Thoracic aorta (tissue), 2 donors: ENCODE measurements at places on chromosomes 16 and 17.

- no peak for DNase-seq
Measured at GRCh38 chr16:22900863-22901262, 86.9 kb downstream of the HS3ST2 start.

GRCh38 chr16:5073279-5073629 is 1.6 kb downstream of the ALG1 start:
- no peak for DNase-seq

- no peak for DNase-seq
Measured at GRCh38 chr16:88471115-88471514, 18.0 kb downstream of the ZFPM1 start.

- no peak for DNase-seq
Measured at GRCh38 chr17:45789874-45790273, 5.8 kb downstream of the CRHR1 start.

DNA sequence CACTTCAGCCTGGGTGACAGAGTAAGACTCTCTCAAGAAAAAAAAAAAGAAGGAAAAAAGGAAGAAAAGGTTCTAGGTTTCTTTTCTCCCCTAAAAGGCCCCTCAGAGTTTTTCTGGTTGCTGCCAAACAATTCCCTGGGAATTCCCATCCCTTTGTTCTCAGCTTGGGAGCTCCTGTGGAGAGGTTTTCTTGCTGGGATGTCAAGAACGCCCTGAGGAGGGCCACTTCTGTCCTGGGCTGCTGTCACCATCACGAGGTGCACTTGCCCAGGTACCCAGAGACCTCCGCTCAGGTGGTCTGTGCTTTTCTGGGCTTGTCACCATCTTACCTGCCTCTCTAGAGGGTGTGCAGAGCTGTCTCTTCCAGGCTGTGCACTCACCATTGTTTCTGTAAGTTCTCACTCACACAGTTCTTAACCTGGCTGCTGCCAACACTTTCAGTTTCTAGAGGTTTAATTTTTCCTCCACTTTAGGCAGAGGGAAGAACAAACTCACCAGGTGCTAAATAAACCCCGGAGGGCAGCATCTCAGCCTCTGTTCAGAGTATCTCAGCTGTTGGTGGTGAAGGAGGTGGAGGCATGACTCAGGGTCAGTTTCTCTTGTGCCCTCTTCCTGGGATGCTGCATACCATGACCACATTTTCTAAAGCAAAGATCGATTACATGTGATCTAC is 2.4 kb upstream of the COX6A2 start:
- no peak for DNase-seq

- no peak for DNase-seq
Measured at GRCh38 chr17:50766222-50767023, 895 bp downstream of the ANKRD40CL start.

DNA sequence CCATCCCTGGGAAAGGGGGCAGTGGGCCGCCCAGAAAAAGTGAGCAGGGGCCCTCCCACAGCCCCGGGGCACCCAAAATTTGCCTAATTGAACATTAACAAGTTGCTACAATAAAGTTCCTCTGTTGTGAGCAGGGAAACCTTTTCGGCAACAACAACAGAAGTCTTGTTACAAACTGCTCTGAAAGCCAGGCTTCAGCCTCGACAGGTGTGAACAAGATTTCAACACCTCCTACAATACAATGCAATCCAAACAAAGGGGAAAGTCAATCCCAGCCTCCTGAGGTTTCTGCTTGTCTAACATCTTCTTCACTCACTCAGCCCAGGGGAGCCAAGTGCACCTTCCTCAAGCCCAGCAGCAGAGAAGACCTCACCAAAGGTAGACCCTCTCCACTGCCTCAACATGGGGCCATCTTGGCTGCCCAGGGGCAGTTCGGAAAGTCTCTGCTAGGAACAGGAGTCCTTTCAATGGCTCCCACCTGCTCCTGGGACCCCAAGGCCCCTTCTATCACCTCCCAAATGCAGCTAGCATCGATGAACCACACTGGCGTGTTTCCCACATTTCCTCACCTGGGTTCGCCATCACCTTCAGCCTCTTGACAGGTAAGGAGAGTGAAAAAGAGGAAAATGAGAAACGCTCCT is 19.1 kb downstream of the ZFHX3 start:
- no peak for DNase-seq

GRCh38 chr17:66687570-66688284 is 147.2 kb upstream of the CACNG5 start:
- DNase-seq: no peak

- no peak for DNase-seq
Measured at GRCh38 chr17:63181856-63182255, 215.8 kb downstream of the TANC2 start.

DNA sequence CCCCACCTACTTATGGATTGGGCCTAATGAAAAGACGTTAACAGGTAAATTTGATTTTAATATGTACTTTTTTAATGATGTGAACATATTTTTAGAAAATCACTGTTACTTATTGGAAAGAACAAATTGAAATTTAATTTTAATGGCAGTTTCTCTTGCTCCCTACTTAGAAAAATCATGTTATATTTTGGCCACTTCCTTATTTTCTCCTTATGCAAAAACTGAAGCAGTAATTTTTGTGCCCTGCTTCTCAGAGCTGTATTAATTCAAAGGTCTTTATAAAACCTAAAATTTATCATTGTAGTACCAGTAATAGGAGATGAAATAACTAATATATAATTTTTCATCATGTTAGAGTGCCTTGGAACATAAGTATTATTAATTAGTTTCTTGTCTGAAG is 2.8 kb downstream of the ZPBP2 start:
- no peak for DNase-seq

GRCh38 chr16:56388209-56388608 is 37.1 kb downstream of the AMFR start:
- DNase-seq: no peak

DNA sequence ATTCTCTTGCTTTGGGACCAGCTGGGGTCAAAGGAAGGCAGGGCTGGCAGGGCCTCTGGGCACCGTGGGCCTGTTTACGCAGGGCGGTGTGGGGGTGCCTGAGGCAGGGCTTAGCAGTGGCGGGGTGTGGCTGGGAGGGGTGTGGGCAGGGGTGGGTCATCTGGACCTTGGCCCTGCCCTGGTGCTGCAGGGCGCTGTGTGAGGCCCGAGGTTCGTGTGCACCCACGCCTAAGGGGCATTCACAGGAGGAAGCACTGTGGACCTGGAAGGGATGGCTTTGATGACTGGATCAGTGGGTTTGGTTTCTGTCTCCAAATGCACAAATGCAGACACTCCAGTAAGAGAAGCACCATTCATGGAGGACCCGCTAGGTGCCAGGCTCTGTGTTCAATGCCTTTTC is 37.3 kb downstream of the BCO1 start:
- DNase-seq: no peak

GRCh38 chr16:84985079-84986065 is 26.0 kb downstream of the ZDHHC7 start:
- DNase-seq: no peak

DNA sequence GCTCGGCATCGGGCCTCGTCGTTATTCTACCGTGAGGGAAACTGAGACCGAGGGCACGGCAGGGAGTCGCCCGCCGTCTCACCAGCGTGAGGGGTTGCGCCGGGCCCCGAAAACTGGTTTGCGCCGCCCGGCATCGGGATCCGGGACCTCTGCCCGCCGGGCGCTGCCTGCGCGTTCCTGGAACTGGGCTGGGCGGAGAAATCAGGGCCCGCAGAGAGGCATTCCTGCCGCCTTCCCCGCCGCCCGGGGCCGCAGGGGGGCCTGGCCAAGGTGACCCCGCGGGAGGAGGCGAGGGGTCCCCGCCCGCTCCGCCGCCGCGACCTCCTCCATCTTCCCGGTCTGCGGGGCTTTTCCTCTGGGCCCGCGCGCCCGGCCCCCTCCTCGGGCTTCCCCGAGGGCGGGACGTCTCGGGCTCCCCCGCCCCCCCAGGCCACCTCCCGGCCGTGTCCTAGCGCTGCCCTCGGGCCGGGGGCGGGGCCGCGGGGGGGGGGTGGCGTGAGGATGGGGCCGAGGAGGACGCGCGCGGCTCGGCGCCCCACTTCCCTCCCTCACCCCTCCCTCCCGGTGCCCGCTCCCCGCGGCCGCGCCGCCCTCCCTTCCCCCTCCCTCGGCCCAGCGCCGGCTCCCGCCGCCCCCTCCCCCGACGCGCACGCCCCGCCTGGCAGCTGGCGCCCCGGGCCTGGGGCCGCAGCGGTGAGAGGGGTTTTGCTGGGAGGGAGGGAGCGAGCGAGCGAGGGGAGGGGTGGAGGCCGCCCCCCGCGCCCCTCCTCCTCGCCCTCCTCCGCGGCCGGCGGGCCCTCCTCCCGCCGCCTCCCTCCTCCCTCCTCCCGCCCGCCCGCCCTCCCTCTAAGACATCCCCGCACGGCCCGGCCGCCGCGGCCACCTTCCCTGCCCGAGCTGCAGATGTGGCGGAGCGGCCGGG is at the start of gene GLIS2:
TSS of gene GLIS2 (plus strand) at position 882 of the 922 bp plus-strand sequence. CDS start 16,214 bp downstream, outside the sequence.
- no peak for DNase-seq

- no peak for DNase-seq
Measured at GRCh38 chr17:40551879-40552768, 13.1 kb downstream of the CCR7 start.

DNA sequence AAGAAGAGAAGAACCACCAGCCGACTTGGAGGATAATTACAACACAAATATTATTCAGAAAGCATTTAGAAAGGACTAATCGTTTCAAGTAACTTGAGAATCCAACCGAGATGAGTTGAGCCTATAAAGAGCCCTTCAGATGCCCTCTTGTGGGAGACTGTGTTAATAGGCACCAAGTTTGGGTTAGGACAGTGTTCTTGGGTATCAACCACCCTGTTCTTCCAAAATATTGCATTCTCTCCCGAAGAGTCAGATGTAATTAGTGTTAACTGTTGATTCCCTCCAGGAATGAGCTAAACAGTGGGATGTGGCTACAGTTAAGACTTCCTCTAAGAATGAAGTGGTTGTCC is 87.8 kb upstream of the NOL11 start:
- DNase-seq: no peak

GRCh38 chr16:87860553-87861299 is 8.6 kb downstream of the SLC7A5 start:
- no peak for DNase-seq

DNA sequence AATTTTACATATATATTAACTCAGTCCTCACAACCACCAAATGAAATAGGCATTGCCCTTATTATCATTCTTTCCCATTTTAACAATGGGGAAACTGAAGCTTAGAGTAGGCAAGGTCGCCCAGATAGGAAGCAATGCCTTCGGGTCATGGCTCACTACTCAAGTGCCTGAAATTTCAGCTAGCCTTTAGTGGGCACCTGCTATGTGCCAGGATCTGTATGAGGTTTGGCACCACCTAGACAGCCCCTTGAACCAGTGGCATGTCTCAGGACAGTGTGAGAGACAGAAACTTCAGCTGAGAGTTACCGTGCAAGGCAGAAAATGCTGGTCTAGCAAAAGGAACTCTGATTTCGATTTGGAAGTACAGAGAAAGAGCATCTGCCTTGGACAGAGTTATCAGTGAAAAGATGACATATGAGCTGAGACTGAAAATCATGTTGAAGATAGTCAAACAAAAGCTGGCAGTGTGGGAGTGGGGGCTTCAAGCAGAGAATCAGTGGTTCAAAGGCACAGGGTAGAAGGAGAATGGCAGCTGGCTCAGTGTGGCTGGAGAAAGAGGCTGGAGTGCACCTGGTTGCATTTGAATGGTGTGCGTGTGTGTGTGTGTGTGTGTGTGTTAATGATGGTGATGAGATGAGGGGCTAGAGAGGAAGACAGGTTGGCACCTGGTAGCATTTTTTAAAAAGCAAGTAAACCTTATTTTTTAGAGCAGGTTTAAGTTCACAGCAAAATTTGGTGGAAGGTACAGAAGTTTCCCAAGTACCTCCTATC is 29.1 kb downstream of the CDH13 start:
- no peak for DNase-seq
